ENCODE measurements at places on chromosomes 3 and 15. TPM values are rescaled to one million over a fixed set of nuclear protein-coding genes. Genes with fewer than 3 reads are reported as not detected.

C3orf20 gene
- total RNA-seq: under 0.01 TPM

INSYN1 gene
- total RNA-seq: 0.43 TPM

FURIN gene
- total RNA-seq: 47.4 TPM

LYSMD2 gene
- 21.7 TPM for total RNA-seq

GOLGA8G gene
- not detected for total RNA-seq

PRSS50 gene
- total RNA-seq: not detected

TGM4 gene
- not detected for total RNA-seq

FETUB gene
- total RNA-seq: not detected

EFCC1 gene
- 5.2 TPM for total RNA-seq

SERPINI2 gene
- total RNA-seq: not detected

SLC24A5 gene
- total RNA-seq: not detected

NOP10 gene
- total RNA-seq: 119 TPM

GABRG3 gene
- not detected for total RNA-seq

PLOD2 gene
- total RNA-seq: 99.7 TPM

SUSD5 gene
- 0.33 TPM for total RNA-seq

LMAN1L gene
- not detected for total RNA-seq

LRRC2 gene
- total RNA-seq: 0.17 TPM

CHRD gene
- total RNA-seq: 0.69 TPM

AMIGO3 gene
- total RNA-seq: not detected

DPPA2 gene
- total RNA-seq: not detected

CYP1A2 gene
- not detected for total RNA-seq

CGGBP1 gene
- 61.5 TPM for total RNA-seq

P4HTM gene
- total RNA-seq: 3.2 TPM

CHRNA5 gene
- total RNA-seq: 3.6 TPM

GPR160 gene
- total RNA-seq: 1.2 TPM

MAGI1 gene
- total RNA-seq: 84.7 TPM

UPK1B gene
- not detected for total RNA-seq

KCNMB2 gene
- not detected for total RNA-seq

GOLGA6L7 gene
- total RNA-seq: not detected

CKMT1B gene
- total RNA-seq: not detected

LRRN1 gene
- not detected for total RNA-seq

STAB1 gene
- 199 TPM for total RNA-seq

ARPIN gene
- total RNA-seq: 12.4 TPM

GOLGA6D gene
- not detected for total RNA-seq

ANKRD34C gene
- total RNA-seq: not detected

ATP10A gene
- total RNA-seq: 0.54 TPM

SST gene
- total RNA-seq: not detected

CIP2A gene
- total RNA-seq: 4.9 TPM

ATP13A5 gene
- total RNA-seq: not detected

SPATA12 gene
- total RNA-seq: 0.52 TPM

SHF gene
- 6.0 TPM for total RNA-seq

SLC12A8 gene
- total RNA-seq: 0.11 TPM

INAFM2 gene
- 17.6 TPM for total RNA-seq

ACVR2B gene
- 5.6 TPM for total RNA-seq

NOX5 gene
- under 0.01 TPM for total RNA-seq

MASP1 gene
- 0.43 TPM for total RNA-seq

FSIP1 gene
- total RNA-seq: 0.69 TPM

Measured in dermis lymphatic vessel endothelial cell (primary cell).